ENCODE measurements at places on chromosomes 3 and 15.

DNA sequence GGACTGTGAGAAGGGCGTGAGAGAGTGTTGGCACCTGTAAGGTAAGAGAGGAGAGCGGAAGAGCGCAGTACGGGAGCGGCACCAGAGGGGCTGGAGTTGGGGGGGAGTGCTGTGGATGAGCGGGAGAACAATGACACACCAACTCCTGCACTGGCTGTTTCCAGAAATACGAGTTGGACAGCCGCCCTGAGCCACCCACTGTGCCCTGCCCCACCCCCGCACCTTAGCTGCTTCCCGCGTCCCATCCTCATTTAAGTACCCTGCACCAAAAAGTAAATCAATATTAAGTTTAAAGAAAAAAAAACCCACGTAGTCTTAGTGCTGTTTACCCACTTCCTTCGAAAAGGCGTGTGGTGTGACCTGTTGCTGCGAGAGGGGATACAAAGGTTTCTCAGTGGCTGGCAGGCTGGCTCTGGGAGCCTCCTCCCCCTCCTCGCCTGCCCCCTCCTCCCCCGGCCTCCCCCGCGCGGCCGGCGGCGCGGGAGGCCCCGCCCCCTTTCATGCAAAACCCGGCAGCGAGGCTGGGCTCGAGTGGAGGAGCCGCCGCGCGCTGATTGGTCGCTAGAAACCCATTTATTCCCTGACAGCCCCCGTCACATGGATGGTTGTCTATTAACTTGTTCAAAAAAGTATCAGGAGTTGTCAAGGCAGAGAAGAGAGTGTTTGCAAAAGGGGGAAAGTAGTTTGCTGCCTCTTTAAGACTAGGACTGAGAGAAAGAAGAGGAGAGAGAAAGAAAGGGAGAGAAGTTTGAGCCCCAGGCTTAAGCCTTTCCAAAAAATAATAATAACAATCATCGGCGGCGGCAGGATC is at the start of gene SOX2:
Gene SOX2 (plus strand): TSS at position 601 of the 811 bp plus-strand sequence. CDS start 436 bp downstream, outside the sequence.
- no peak for DNase-seq

DNA sequence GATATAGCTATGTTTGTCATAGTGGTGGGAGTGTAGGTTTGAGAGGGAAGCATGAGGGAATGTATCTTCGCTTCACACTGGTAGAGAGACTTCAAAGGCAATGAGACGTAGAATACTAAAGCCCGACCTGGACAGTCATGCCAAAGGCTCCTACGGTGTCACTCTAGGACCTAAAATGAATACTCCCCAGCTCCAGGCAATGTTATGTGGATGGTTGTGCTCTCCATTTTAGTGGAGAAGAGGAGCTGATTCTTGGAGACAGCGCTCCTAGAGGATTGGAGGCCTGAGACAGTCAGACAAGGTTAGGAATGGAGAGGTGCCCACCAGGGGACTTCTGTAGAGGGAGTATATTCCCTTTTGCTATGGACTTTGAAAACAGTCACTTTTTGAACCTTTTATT is 260.1 kb downstream of the MEX3B start:
- no peak for DNase-seq

DNA sequence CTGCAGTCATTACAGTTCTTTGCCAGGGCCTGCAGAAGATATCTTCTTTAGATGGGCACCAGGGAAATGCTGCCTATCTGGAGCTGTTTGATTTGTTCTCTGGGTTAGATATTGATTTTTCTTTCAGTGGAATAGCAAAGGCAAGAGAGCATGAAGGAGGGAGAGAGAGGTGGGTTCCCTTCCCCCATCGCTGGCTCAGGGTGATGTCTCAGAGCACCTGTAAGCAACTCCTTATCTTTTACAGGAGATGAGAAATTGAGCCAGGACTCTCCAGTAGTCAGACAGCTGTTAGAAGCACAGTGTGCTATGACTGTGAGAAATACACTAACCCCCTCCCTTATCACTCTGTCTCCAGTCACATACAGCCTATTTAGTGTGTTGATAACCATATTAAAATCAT is 89.3 kb upstream of the SLC24A5 start:
- no peak for DNase-seq

DNA sequence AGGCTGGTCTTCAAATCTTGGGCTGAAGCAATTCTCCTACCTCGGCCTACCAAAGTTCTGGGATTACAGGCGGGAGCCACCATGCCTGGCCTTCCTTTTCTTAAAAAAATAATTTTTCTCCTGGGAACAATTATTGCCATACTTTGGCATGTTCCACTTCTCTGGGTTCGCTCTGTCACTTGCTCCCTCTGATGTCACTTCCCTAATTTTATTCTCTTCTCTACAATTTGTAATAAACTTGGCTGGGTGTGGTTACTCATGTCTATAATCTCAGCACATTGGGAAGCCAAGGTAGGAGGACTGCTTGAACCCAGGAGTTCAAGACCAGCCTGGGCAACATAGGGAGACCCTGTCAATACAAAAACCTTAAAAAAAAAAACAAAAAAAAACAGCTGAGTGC is 6.1 kb upstream of the IMPDH2 start:
- DNase-seq = no peak

GRCh38 chr15:79595995-79596622 is 164.0 kb downstream of the MINAR1 start:
- DNase-seq = no peak

GRCh38 chr3:184189421-184189820 is 3.4 kb downstream of the ABCF3 start:
- DNase-seq = no peak

GRCh38 chr3:51940648-51941462 is 849 bp downstream of the RRP9 start:
- DNase-seq = no peak

DNA sequence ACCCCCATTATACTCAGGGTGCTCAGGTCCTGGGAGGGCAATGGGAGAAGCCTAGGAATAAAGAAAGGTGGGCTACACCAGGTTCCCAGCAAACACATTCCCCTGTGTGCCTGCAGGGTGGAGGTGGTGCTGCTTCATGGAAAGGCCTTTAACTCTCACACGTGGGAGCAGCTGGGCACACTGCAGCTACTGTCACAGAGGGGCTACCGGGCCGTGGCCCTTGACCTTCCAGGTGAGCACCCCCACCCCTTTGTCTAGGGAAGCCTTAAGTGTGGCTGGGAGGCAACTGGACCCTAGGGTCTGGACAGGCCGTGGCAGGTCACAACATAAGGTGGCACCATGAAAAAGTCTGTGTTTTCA is 3.3 kb downstream of the ABHD14A start:
- DNase-seq = no peak

GRCh38 chr3:40878464-40878905 is 320.8 kb upstream of the CTNNB1 start:
- no peak for DNase-seq

DNA sequence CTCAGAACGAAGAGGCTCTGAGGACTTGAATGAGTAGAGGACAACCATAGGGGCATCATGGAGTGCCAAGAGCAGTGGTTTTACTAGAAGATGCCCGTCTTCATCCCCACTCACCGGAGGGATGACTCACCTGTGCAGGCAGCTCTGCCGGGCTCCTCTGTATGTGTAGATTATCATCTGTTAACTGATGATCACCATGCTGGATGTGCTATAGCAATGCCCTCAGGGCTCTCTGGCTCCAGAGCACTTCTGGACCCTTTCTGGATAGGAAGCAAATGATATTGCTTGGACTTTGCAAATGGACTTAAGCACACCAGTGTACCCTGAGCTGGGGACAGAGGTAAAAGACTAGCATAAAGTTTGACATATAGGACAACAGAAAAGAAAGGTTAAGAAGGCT is 10.2 kb upstream of the TGFBR2 start:
- DNase-seq = no peak

GRCh38 chr15:43769584-43770228 is 7.1 kb downstream of the ELL3 start:
- DNase-seq = no peak

DNA sequence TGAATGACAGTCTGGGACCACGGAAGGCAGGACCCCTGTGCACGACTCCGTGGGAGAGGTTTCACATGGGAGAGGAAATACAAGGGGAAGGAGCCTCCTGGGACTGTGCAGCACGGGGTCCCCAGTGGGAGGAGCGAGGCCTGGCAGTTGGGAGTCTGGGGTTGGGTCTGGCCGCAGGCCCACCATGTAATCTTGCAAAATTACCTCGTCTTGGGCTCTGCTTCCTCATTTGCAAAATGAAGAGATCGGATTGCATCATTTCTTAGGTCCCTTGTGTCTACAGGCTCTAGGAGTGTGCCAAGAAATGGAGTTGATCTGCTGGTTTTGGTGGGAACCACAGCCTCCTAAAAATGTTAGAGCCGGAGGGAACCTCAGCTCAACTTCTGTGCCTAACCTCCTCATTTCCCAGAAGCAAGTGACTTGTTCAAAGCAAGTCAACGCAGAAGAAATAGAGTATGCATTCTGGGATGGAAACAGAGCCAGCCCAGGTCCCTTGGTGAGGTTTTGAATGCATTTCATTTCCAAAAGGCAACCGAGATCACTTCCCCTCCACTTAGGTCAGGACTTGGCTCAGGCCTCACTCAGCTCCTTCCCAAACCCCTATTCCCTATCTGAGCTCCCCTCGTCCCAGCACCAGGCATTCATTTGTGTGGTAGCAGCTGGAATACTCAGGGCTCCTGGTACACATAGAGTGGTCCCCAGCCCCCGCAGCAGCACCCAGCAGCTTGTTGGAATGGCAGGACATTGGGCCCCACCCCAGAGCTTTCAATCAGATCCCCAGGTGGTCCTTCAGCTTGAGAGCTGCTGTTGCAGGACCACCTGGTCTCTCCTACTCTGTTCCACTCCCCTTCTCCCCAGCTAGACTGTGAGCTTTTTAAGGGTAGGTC is 267.7 kb downstream of the XXYLT1 start:
- no peak for DNase-seq

DNA sequence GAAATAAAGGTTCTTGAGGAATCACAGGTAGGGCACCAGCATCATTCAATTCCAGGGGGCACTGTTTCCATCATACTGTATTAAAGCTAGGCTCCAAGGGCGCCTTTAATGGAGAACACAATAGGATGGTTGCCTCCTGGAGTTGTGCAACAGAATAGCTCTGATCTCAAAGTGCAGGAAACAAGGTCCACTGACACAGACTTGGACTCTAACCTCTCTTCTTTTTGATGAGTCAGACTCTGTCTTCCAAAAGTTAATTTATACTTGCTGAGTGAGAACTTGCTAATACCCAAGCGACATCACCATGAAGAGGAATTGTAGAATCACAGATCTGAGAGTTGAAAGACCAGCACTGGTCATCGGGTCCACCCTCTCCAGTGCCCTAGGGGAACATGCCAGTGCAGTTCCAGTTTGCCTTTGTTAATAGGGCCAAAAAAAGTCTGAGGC is 94.4 kb upstream of the PHLDB2 start:
- DNase-seq = no peak

DNA sequence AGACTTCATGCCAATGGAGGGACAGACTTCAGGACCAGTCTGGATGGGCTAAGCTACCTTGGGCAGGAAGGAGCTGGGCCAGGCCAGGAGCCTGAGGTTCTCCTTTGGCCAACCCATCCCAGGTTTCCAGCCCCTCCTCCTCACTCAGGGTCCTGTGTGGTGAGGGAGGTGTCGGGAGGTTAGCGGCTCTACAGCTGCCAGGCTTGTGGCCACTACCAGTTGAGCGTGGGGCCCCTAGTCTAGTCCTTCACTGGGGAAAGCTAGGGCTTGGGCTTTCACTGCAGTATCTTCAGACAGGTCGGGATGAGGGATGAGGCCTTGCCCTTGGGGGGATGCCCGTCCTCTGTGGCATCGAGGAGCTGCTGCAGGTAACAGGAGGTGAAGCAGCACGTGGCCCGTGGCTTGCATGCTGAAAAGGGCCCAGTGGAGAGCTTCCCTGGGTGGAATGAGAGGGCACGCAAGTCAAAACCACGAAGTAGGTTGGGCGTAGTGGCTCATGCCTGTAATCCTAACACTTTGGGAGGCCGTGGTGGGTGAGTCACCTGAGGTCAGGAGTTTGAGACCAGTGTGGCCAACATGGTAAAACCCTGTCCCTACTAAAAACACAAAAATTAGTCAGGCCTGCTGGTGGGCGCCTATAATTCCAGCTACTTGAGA is 8.5 kb upstream of the FANCD2 start:
- DNase-seq = no peak

- no peak for DNase-seq
Measured at GRCh38 chr3:94150113-94150512, 87.3 kb downstream of the NSUN3 start.

DNA sequence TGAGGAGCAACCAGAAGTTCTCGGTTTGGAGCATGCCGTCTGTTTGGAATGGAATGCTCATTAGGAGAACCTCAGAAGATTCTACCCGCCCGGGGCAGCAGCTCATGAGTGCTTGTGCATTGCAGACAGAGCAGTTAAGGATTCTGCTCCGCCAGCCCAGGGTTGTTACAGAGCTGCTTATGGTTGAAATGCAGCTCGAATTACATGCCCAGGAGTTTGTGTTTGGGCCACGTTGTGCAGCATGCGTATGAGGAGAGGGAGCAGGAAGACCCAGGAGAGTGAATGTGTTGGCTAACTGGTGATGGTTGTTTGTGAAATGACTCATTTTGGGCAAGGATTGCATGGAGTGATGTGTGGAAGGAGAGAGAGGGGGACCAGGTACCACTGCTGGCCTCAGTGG is 9.0 kb downstream of the FGD5 start:
- no peak for DNase-seq

- DNase-seq = no peak
Measured at GRCh38 chr3:12188681-12189287, 30.1 kb upstream of the TIMP4 start.

DNA sequence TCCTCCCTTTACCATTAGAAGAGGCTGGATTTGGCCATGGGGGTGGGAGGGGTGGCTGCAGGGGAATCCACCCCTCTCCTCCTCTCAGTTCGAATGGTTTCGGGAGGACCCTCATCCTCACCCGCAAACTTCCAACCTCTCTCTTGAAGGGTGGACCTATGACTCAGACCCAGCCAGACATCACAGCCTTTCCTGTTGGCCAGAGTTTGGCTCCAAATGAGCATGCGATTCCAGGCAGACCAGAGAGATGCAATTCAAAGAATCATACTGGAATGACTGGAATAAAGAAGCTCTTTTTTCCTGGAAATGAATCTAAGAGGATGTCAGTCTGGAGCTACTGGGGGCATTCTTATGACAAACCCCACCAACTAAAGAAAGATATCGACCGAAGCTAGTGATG is 516.7 kb upstream of the MDFIC2 start:
- no peak for DNase-seq

DNA sequence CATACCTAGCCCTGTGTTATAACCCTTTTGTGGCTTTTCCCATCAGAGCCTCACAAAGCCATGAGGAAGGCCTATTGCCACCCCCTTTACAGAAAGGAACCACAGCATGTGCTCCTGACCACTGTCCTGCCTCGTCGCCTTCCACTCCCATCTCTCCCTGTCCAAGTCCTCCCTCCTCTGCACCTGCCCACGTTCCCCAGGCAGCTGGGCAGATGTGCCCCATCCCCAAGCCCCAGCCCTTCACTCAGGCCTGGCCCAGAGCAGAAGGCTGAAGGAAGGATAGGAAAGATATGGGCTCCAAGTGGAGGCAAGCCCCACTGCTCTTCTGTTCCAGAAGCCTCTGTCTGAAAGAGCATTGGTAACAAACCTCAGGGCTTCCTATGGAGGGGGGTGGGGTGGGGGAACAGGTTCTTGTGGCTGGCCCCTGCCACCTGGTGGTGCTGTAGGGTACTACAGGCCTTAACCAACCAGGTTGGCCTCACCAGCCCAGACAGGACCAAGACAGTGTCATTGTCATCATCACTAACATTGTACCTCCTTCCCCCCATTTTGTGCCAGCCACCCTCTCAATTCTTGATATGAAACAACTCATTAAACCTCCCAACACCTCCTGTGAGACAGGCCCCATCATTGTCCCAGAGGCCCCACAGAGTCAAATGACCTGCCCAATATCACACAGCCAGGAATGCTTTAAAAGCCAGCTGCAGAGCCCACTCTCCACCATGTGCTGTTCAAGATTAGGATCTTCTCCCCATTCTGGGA is 10.0 kb downstream of the POC1A start:
- DNase-seq = peak; percentile 50
